AG04450 (cell line): ENCODE measurements at places on chromosomes 3 and 15.

DNA sequence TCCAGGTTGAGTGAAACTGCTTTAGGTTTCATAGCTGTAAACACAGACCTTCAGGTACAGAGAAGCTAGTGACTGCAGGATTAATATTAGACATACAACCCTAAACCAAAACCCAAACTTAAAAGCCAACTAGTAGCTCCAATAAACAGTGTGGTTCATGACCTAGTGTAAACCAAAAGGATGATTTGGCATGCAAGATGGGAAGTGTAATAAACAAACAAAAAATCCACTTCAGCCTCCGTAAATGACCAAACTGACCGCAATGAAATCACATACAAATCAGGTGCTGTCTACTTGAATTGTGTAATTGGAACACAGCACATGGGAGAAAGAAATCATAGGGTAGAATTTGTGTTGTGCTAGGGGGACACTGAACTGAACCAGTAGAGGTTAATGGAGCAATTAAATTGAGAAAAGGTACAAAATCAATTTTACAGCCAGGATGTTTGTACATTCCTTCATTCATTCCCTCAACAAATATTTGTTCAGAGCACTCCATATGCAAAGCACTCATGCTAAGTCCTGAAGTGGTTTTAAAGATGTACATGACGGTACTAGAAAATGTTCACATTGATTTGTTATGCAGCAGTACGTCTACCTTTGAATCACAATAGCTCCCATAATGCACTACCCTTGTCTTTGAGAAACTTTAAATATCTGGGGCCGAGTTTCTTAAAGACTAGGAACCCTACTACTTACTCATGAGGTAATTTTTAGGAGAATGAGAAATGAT is 21.4 kb upstream of the CHST2 start:
- no peak for DNase-seq

DNA sequence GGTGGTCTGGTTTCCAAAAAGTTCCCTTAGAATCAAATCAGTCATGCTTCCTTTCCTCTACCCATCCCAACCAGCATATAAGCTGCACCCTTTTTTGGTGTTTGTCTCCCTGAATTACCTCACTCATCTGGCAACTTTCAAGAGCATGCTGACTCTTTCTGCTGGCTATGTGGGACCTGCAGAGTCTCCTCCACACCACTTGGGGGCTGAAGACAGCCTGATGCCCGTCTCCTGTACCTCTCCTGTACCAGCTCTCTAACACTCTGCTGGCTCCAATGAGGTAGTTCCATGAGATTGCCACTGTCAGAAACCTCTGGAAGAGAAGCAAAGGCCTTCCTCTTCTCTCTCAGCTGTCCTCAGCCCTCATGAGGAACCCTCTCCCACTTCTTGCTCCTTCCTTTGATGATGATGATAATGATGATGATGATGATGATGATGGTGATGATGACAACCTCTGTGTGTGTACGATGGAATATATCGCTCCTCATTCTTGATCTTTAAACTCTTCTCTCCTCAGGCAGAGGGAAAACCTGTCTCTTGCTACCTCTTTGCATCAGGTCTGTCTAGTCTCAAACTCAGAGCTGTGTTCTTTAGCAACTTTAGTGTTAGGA is 257.5 kb downstream of the ZNF621 start:
- no peak for DNase-seq

GRCh38 chr3:138936741-138937689 is 9.9 kb downstream of the FOXL2 start:
- no peak for DNase-seq

- DNase-seq, result no peak
These were observed 55.0 kb downstream of the BDH1 start for GRCh38 chr3:197500812-197501211.

DNA sequence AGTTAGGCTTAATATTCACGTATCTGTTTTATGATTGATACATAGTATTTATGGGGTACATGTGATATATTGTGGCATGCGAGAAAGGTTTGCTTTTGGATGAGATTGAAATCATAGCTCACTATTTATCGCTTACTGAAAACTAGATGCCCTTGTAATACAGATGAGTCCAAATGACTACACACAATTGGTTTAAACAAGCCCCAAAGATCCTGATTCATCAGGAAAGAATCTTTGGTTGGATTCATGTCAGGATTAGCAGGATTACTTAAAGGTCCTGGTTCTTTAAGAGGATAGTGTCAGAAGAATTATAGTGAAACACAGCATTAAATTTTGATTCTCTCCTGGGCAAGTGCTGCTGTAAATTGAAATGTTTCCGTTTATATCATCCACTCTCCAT is 18.6 kb upstream of the AADAC start:
- peak; percentile 36 for DNase-seq

DNA sequence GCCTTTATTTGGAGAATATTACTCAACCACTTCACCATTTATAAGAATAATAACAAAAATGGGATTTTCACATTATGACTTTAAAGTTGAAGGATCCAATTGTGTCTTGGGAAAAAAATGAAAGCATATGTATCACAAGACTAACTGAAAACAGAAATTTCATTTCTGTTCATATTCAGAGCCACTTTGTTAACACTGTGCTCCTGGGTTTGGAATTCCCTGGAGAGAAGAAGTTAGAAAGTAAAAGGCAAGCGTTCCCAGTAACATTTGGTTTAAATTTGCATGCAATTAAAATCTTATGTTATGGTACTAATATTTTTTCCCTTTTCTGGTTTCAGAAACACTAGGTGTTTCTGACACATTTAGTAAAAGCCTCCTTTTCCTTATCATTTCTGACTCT is 230.8 kb downstream of the RBMS3 start:
- DNase-seq, result no peak

- no peak for DNase-seq
These were observed 114.5 kb downstream of the RARB start for GRCh38 chr3:25542492-25543039.

- no peak for DNase-seq
These were observed 681.2 kb upstream of the GRM7 start for GRCh38 chr3:6179761-6180160.

DNA sequence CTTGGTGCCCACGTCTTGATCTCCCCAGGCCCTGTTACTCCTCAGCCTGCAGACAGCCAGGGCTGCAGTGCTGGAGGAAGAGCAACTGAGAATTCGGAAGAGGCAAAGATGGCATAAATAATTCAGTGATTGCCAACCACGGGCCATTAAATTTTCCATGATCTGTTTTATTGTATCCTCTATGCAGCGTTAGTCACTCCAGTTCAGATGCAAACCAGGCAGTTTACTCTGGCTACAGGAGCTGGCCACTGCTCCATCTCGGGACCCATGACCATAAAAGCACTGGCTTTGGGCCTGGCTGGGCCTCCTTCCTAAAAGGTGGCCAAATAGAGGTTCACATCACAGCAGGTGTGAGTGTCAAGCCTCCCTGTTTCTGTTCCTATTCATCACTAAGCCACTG is 137.6 kb upstream of the TLE3 start:
- DNase-seq, result no peak

- no peak for DNase-seq
These were observed 16.7 kb downstream of the CACNA2D3 start for GRCh38 chr3:54138937-54139547.

DNA sequence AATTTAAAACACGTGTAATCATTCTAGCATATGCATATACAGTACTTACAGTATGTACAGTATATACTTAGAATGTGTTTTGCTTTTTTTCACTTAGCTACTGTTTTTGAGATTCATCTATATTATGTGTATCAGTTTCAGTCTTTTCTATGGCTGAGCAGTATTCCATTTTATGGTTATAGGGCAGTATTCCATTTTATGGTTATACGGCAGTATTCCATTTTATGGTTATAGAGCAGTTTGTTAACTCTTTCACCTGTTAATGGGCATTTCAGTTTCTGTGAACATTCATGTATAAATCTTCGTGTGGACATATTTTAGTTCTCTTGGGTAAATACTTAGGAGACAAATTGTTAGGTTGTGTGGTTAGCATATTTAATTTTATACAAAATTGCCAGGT is 40.9 kb downstream of the PDCD6IP start:
- DNase-seq, result no peak

GRCh38 chr15:52421029-52421428 is 107.7 kb downstream of the MYO5A start:
- no peak for DNase-seq

- DNase-seq, result no peak
These were observed 53.3 kb upstream of the CPOX start for GRCh38 chr3:98646680-98647079.

- no peak for DNase-seq
These were observed 1.0 kb downstream of the C3orf80 start for GRCh38 chr3:160226026-160226907.

DNA sequence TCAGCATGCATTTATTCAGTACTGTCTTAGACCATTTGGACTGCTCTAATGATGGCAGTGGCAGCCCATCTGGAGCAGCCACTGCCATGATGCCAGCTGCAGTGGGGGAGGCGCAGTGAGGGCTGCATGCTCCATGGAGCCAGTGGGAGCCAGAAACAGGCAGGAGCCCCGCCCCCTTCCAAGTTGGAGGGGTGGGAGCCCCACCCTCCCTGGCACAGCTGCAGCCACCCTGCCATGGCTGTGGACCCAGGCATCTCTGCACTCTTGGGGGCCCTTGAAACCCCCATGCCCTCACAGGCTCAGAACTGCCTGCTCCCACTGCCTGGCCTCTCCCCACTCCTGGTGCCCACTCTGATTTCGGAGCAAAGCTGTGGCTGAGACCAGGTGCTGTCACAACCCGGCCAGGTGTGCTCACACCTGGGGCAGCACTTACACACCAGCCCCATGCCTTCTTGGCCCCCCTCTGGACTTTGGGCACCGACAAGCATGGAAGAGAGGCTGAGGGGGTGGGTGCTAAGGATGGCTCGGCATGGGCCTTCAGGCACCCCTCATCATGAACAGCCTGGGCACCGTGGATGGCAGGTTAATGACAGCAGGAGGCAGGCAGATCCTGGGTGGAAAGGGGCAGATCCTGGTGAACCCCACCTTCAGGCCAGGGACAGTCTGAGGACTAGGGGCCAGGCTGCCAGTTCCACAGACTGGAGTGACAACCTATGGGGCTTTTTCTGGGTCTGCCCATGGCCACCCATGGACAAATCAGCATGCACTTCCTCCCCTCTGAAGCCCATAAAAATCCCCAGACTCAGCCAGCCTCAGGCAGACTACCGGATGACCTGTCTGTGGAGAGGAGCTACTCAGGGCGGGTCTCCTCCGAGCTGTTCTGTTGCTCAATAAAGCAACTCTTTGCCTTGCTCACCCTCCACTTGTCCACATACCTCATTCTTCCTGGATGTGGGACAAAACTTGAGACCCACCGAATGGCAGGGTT is 18.3 kb downstream of the TBC1D21 start:
- DNase-seq, result no peak

DNA sequence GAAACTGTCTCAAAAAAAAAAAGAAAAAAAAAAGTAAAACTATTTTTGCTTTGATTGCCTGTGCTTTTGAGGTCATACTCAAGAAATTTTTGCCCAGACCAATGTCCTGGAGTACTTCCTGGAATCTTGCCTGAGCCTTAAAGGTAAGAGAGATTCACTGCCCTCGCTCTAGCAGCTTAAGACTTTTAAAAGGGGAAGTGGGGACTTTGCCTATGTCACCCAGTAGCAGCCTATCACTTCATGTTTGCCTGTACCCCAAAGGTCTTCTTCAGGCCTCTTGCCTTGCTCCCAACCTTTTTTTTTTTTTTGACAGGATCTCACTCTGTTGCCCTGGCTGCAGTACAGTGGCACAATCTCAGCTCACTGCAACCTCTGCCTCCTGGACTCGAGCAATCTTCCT is 18.9 kb upstream of the GOLGB1 start:
- DNase-seq, result no peak

DNA sequence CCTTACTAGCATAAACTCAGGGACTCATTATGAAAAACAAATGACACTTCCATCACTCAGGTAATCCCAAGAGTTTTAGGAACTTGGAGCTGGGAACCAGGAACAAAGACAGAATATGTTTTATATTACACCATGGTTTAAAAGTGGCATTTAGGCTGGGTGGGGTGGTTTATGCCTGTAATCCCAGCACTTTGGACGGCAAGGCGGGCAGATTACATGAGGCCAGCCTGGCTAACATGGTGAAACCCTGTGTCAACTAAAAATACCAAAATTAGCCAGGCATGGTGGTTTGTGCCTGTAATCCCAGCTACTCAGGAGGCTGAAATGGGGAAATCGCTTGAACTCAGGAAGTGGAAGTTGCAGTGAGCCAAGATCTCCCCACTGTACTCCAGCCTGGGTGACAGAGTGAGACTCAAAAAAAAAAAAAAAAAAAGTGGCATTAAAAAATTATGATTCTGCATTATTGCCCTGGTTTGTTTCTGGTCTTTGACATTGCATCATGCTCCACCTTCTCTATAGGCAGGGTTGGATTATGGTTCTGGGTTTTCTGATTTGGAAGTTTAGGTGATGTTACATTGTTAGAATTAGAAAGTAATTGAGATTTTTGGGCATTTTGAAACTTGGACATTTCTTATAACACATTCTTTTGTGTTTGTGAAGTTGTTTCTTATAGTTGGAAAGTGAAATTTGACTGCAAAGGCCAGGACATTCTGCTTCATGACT is 19.0 kb downstream of the SQOR start:
- DNase-seq, result no peak

GRCh38 chr3:12159227-12159601 is 502 bp upstream of the TIMP4 start:
- DNase-seq, result no peak

DNA sequence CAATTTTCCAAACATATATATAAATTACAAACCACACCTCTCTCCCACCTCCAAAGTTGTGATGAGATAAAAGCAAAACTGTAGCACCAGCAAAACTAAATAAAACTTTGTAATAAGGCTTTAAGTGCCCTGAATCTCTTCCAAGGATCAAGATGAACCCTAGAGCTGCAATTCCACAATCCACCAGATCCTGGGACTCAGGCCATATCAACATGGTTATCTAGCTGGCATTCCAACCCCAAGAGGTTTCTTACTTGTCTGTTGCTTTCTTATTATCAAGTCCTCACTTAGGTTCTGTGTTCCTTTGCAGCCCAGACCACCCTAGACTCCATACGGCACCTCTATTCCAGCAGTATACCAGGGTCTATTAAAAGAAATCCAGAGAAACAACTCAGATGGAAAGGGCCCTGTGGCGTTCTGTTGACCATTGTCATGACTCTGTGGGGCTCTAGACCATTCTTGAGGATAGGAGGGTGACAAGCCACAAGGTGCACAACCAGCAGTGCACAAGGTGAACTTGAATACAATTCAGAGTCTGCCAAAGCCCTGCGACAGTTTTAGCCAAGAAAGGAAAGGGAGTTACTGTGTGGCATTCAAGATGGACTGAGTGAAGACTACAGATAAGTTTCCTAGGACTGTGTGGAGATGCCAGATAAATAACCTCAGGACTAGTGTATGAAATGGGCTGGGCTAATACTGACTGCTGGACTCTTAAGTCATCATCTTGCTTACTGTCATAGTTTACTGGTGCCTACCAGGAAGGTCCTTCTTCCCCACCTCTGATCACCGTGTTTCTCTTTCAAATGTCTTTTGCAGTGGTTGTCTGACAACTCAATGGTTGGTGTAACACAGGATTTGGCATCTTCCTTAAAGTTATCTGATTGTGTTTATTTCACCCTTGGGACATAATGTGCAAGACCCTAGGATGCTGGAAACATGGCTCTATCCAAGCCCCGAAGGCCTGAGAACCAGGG is 27.2 kb downstream of the ACKR2 start:
- DNase-seq, result no peak

- DNase-seq, result no peak
These were observed 103.0 kb downstream of the LARS2 start for GRCh38 chr3:45491344-45491743.

- no peak for DNase-seq
These were observed 338.6 kb upstream of the NECTIN3 start for GRCh38 chr3:110733045-110733444.

- DNase-seq, result no peak
These were observed 5.5 kb downstream of the UROC1 start for GRCh38 chr3:126512026-126512425.

- DNase-seq, result no peak
These were observed 131.9 kb upstream of the STAC start for GRCh38 chr3:36248374-36248773.
